Pancreas (tissue), 10 donors: ENCODE measurements at places on chromosomes 5 and 9. TPM values are rescaled to one million over a fixed set of nuclear protein-coding genes. Genes with fewer than 3 reads are reported as not detected.

GRCh38 chr5:766666-767431 lies 17.7 kb downstream of the ZDHHC11B start:
- H3K4me1 ChIP-seq: no peaks in the 10 kb centered on the region
- H3K27me3 ChIP-seq: no peaks in the 10 kb centered on the region
- H3K36me3 ChIP-seq: no peaks in the 10 kb centered on the region
- peak; percentile 50 for DNase-seq

DNA sequence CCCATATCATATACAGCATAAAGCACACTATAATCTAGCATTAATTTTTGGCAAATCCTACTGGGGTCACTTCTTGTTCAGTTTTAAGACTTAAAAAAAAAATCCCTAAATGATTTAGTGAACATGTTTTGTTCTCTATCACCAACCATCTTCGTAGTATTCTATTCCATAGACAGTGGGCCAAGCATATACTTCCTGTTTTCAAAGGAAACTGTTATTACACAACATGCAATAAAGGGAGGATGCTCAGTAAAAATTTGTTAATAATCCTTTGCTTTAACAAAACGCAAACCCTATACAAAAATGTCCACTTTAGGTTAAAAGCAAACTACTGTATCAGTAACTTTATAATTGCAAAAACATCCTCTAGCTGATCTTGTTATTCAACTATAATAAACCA lies 13.0 kb downstream of the CCNH start:
- H3K4me3 ChIP-seq: no peak overlapping the region
- H3K27me3 ChIP-seq: no peaks in the 10 kb centered on the region
- H3K27ac ChIP-seq: no peak overlapping the region
- H3K4me1 ChIP-seq: peaks cover 2% of the 10 kb centered on the region

DNA sequence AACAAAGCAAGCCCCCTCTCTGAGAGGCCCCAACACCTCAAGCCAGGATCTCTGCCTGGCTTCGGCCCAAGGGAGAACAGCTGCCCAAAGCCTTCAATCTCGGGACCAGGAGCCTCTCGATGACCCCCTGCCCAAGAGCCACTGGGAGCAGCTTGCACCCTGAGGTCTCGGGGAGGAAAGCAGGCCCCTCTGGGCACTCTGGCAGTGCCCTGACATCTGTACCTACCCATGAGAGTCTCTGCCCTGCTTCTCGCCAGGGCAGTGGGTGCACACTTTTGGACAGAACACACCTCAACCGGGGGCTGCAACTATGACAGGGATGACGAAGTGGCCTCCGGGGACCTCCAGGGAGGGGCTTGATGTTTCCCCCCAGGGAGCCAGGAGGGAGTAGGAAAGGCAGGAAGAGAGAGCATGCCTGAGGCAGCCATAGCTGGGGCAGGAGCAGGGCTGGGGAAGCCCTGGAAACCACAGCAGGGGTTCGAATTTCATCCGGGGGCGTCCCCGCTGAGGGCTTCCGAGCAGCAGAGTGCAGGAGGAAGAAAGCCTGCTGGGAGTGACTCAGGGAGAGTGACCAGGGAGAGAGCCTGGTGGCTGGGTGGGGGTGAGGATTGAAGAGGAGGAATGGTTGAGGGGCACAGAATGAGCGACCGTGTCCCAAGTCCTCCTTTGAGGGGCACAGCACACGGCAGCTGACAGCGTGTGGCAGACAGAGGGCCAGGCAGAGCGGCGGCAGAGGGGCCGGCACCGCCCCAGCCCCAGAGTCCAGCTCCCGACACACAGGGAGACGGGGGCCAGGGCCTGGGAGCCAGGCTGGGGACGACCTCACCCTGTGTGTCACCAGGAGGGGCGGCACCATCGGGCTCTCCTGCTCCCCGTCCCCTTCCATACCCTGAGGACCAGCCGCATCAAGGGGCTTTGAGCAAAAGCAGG lies 1.8 kb downstream of the LPCAT1 start:
- H3K27ac ChIP-seq: no peak overlapping the region
- H3K36me3 ChIP-seq: no peaks in the 10 kb centered on the region
- H3K4me1 ChIP-seq: no peaks in the 10 kb centered on the region
- H3K4me3 ChIP-seq: peak overlapping the region; percentile 84

- no peaks in the 10 kb centered on the region for H3K4me1 ChIP-seq
- no peaks in the 10 kb centered on the region for H3K36me3 ChIP-seq
- no peak overlapping the region for H3K4me3 ChIP-seq
- DNase-seq: no peak
Observed at GRCh38 chr5:135859641-135860040, 25.2 kb downstream of the SLC25A48 start.

GRCh38 chr9:21901546-21901945 lies 92.6 kb downstream of the CDKN2A start:
- H3K4me1 ChIP-seq: no peaks in the 10 kb centered on the region
- no peak overlapping the region for H3K4me3 ChIP-seq

DNA sequence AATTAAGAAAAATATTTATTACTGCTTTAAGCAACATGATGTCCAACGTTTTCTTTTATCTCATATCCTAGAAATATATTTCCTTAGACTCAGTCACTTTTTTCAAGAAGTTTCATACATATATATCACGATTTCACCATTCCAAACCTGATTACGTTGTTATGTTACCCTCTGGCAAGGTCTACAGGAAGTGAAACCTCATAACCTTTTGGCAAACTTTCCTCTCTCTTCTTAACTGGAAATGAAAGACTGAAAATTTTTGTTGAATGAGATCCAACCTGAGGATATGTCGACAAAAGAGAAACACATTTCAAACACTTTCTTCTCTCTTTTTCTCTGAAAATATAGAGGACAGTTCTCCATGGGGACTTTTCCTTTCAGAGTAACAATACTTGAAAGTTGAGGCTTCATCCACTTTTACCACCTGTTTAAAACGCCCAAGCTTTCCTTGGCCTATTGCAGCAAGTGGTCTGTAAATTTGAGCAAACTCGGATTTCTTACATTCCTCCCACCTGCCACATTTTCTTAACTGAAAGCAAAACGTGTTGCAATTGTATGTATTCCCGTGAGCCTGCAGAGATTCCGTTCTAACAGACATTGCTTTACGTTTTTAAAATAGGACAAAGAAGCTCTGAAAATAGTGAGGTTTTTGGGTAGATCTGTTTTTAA lies 298.1 kb downstream of the CETN3 start:
- H3K36me3 ChIP-seq: no peaks in the 10 kb centered on the region
- H3K4me3 ChIP-seq: no peak overlapping the region
- no peak overlapping the region for H3K27ac ChIP-seq
- no peak for DNase-seq
- H3K27me3 ChIP-seq: no peaks in the 10 kb centered on the region

DNA sequence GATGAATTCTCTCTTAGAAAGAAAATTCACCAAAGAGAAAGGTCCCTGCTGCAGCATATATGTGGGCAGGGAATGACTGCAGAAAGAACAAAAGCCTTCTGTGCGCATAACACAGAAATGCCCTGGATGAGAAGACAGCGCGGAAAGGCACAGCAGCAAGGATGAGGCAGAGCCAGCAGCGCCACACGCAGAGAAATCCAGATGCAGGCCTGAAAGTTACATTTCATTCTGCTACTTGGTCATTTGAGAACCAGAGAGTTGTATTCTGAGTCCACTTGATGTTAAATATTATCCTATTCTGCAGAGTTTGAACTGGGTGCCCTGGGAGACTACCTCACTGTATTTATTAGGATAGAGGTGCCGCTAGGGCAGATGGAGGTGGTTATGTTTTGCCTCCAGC lies 68.5 kb downstream of the GLDC start:
- no peak overlapping the region for H3K4me3 ChIP-seq
- H3K36me3 ChIP-seq: no peaks in the 10 kb centered on the region
- H3K27me3 ChIP-seq: no peaks in the 10 kb centered on the region
- H3K4me1 ChIP-seq: no peaks in the 10 kb centered on the region

DNA sequence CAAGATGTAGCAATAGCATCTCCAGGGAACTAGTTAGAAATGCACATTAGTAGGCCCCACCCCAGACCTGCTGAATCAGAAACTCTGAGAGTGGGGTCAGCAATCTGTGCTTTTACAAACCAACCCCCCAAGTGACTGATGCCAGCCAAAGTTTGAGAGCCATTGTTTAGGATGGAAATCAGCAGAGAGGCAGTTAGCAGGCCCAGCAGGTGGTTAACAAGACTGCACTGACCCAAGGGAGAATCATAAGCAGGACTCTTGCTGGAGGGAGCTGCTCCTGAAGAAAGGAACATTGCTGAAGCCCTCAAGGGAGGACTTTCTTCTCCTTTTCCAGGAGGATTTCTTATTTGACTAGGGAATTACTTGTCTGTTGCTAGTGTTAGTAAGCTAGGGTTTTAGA lies 74.2 kb upstream of the SLC12A2 start:
- H3K4me3 ChIP-seq: no peak overlapping the region
- DNase-seq: no peak
- no peaks in the 10 kb centered on the region for H3K27me3 ChIP-seq
- H3K36me3 ChIP-seq: no peaks in the 10 kb centered on the region
- no peak overlapping the region for H3K27ac ChIP-seq

DNA sequence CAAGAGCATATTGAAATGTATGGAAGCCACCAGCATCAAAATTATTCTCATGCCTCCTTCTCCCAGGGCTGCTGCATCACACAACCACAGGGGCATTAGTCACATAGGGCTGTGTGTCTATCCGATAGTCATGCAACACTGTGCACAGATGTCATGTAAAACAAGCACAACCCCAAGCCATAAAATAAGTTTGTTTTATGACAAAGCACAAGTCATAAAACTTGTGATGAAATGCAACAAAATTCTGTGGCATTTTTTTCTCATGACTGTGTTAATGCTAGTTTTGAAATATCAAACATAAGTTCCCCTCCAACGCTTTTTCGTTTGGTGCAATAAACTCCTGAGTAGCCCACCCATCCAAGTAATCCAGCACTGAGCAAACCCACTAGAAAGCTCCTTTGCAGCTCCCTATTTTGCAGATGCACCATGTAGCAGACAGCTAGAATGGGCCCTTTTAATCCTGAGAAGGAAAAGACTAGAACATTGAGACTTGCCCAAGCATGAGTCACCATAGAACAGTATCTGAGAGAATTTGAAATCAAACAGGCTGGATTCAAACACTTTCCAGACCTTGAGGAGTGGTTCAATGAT lies 93.3 kb upstream of the ZNF366 start:
- no peaks in the 10 kb centered on the region for H3K36me3 ChIP-seq
- H3K4me1 ChIP-seq: peaks cover 4% of the 10 kb centered on the region
- H3K4me3 ChIP-seq: no peak overlapping the region
- DNase-seq: no peak
- H3K27ac ChIP-seq: no peak overlapping the region
- no peaks in the 10 kb centered on the region for H3K27me3 ChIP-seq

GRCh38 chr5:53405396-53405795 lies 75.0 kb upstream of the FST start:
- H3K4me1 ChIP-seq: no peaks in the 10 kb centered on the region
- H3K27ac ChIP-seq: no peak overlapping the region
- no peaks in the 10 kb centered on the region for H3K27me3 ChIP-seq
- H3K4me3 ChIP-seq: no peak overlapping the region
- H3K36me3 ChIP-seq: no peaks in the 10 kb centered on the region
- DNase-seq: no peak

GRCh38 chr5:72035831-72036230 lies 71.4 kb upstream of the MAP1B start:
- H3K27ac ChIP-seq: no peak overlapping the region
- DNase-seq: no peak
- no peak overlapping the region for H3K4me3 ChIP-seq
- H3K36me3 ChIP-seq: no peaks in the 10 kb centered on the region

- DNase-seq: no peak
- H3K4me1 ChIP-seq: no peaks in the 10 kb centered on the region
- no peak overlapping the region for H3K4me3 ChIP-seq
- H3K36me3 ChIP-seq: no peaks in the 10 kb centered on the region
Observed at GRCh38 chr5:125756456-125756855, 666.8 kb upstream of the GRAMD2B start.

DNA sequence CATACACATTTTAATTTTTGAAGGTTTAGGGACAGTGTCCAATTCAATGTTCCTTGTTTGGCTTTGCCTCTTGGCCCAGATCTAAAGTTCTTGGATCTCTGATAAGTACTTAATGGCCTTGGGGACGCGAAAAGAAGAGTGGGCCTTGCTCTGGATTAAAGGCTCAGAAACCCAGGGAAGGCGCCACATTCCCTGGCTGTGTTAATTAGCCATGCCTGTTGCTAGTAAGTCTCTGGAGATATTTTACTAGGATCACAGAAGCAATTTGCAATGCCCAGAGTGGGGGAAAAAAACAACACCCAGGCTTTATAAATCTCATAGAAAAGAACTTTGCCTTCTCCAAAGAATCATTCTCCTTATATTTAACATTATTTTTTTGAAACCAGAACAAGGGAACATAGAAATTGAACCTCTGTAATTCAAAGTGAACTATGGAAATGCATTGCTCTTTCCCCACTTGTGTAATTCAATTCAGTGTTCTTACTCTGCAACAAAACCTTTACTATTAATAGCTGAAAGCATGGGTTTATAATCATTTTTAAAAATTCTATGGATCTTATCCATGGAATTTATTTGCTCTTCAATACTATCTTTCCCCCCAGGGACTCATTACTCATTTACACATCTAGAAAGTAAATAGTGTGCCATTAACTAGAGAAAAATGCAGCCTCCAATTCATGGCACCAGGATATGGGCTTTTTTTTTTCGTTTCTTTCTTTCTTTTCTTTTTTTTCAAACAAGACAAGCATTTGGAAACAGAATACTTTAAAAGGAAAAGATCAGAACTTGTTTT lies 172.2 kb upstream of the ANKRD55 start:
- no peaks in the 10 kb centered on the region for H3K27me3 ChIP-seq
- no peak overlapping the region for H3K4me3 ChIP-seq
- H3K36me3 ChIP-seq: no peaks in the 10 kb centered on the region

DNA sequence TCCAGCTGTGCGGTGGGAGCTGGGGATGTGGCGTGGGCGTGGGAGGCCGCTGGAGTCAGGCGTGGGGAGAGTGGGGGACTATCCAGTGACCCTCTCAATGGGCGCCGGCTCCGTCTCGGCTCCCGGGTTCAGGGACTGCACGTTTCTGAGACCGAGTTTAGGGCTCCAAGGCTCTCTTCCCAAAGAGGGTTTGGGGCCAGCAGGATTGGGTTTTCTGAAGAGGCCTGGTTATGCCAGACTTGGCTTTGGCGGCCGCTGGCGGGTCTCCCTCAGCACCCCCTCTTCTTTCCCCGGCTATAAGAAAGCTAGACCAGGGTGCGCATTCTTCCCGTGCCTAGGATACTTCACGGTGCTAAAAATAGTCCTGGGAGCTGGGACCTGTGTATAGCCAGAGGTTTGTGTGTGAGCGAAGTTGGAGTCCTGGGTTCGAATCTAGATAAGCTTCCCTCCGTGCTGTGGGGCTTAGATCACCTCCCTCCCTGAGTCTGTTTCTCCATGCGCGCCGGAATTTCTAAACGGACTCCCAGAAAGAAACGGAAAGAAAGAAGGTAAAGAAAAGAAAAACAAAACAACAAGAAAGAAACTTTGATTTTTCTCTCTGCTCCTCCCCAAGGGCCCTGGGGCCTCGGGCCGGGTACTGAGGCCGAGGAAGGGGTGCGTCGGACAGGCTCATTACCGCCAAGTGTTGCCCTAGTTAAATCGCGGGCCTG lies 5.0 kb downstream of the HAND1 start:
- H3K27me3 ChIP-seq: peaks cover 15% of the 10 kb centered on the region
- no peak overlapping the region for H3K27ac ChIP-seq
- H3K4me3 ChIP-seq: no peak overlapping the region
- no peak for DNase-seq
- H3K4me1 ChIP-seq: no peaks in the 10 kb centered on the region
- H3K36me3 ChIP-seq: no peaks in the 10 kb centered on the region

Gene PFN3
- total RNA-seq: not detected

Gene SLC46A2
- total RNA-seq: not detected

Gene FAF2
- total RNA-seq: 11.0 TPM

Gene ENTPD8
- total RNA-seq: 3.8 TPM

Gene ACOT12
- total RNA-seq: 0.44 TPM
